ENCODE measurements at places on chromosomes 2 and 18.

GRCh38 chr2:60806988-60807681, 51.1 kb downstream of the PAPOLG start:
- H3K4me3 ChIP-seq, result no peak overlapping the region
- no peaks in the 10 kb centered on the region for H3K27me3 ChIP-seq
- H3K36me3 ChIP-seq, result no peaks in the 10 kb centered on the region

DNA sequence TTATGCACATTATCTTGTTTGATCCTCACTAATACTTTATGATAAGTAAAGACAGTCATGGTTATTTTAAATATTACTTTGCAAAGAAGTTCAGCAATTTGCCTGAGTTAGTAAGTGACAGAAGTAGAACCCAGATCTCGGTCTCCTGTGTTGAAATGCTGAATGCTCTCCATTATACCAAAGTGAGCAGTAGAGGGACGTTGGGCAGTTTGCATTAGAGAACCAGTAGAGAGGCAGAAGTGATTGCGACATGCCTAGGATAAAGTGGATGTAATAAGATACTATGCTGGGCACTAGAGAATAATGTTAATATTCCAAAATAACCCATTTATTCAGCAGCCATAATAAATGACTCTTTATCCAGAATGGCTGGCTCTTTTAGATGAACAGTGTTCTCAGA, 201.0 kb downstream of the PMAIP1 start:
- no peak overlapping the region for H3K4me3 ChIP-seq
- no peaks in the 10 kb centered on the region for H3K36me3 ChIP-seq
- no peaks in the 10 kb centered on the region for H3K27me3 ChIP-seq

- no peak overlapping the region for H3K27ac ChIP-seq
- DNase-seq, result no peak
- H3K4me3 ChIP-seq, result no peak overlapping the region
Measured at GRCh38 chr2:170222298-170222697, 44.4 kb downstream of the MYO3B start.

DNA sequence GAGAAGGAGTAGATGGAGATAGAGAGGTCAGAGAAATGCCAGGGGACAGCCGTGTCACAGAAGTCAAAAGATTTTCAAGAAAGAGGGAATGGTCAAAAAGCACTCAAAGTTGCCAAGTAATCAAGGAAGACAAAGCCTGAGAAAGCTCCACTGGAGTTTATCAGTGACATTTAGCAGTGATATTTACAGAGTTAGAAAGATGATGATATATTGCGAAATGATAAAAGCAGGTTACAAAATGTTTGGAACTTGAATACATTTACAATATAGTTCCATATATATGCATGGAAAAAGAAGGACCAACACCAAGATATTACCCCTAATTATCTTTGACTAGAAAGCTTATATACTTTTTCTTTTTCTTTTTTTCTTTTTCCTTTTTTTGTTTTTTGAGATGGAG, 20.4 kb downstream of the ZNF2 start:
- H3K4me3 ChIP-seq, result no peak overlapping the region
- no peak for DNase-seq

- peak overlapping the region; percentile 77 for H3K27ac ChIP-seq
- no peaks in the 10 kb centered on the region for H3K4me1 ChIP-seq
- DNase-seq, result peak; percentile 59
- H3K36me3 ChIP-seq, result no peaks in the 10 kb centered on the region
- H3K4me3 ChIP-seq, result peak overlapping the region; percentile 52
Measured at GRCh38 chr2:118185210-118186109, 97.2 kb downstream of the INSIG2 start.

- H3K27me3 ChIP-seq, result no peaks in the 10 kb centered on the region
- H3K4me3 ChIP-seq, result no peak overlapping the region
- H3K27ac ChIP-seq, result no peak overlapping the region
- H3K36me3 ChIP-seq, result no peaks in the 10 kb centered on the region
- no peak for DNase-seq
Measured at GRCh38 chr2:46704593-46704992, 211.0 kb downstream of the MCFD2 start.

- no peaks in the 10 kb centered on the region for H3K36me3 ChIP-seq
- peak overlapping the region; percentile 85 for H3K27ac ChIP-seq
- H3K4me1 ChIP-seq, result peaks cover 3% of the 10 kb centered on the region
- H3K4me3 ChIP-seq, result peak overlapping the region; percentile 98
- no peaks in the 10 kb centered on the region for H3K27me3 ChIP-seq
Measured at GRCh38 chr2:168456521-168457189, 583 bp downstream of the CERS6 start.

- no peaks in the 10 kb centered on the region for H3K36me3 ChIP-seq
- H3K27ac ChIP-seq, result peak overlapping the region; percentile 81
- H3K4me3 ChIP-seq, result no peak overlapping the region
- H3K4me1 ChIP-seq, result peaks cover 5% of the 10 kb centered on the region
Measured at GRCh38 chr2:66580166-66581049, 145.5 kb downstream of the MEIS1 start.

DNA sequence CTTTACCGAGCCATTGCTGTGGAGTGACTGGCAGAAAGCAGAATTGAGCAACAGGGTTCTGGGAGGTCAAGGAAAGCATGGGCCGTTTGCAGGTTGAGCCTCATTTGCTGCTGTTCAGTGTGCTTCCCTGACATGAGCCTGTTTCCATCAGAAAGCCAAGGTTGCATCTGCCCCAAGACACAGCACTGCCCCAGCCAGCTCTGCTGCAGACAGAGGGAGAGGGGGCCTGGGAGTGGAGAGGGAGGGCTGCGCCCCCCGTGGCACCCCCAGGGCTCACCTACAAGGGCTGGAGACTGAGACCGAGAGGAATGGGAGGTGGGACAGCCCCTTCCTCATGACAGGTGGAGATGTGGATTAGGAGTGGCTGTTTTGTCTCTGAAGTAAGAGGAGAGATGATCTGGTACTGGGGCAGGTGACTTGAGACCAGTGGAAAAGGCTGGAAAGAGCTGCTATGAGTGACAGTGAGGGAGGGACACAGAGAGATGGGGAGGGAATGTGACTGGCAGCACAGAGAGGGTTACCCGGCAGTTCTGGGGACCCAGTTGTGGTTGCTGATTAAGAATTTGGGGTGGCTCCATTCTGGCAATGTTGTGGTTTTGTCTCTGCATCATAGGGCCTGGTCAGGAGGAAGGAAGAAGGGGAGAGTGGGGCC, 218.0 kb downstream of the DYSF start:
- no peaks in the 10 kb centered on the region for H3K27me3 ChIP-seq
- H3K27ac ChIP-seq, result no peak overlapping the region
- no peak for DNase-seq
- H3K36me3 ChIP-seq, result no peaks in the 10 kb centered on the region
- no peak overlapping the region for H3K4me3 ChIP-seq

- no peak for DNase-seq
- no peaks in the 10 kb centered on the region for H3K4me1 ChIP-seq
- no peak overlapping the region for H3K4me3 ChIP-seq
- H3K27me3 ChIP-seq, result no peaks in the 10 kb centered on the region
- no peaks in the 10 kb centered on the region for H3K36me3 ChIP-seq
Measured at GRCh38 chr2:132267105-132267497, 105.3 kb upstream of the ANKRD30BL start.

DNA sequence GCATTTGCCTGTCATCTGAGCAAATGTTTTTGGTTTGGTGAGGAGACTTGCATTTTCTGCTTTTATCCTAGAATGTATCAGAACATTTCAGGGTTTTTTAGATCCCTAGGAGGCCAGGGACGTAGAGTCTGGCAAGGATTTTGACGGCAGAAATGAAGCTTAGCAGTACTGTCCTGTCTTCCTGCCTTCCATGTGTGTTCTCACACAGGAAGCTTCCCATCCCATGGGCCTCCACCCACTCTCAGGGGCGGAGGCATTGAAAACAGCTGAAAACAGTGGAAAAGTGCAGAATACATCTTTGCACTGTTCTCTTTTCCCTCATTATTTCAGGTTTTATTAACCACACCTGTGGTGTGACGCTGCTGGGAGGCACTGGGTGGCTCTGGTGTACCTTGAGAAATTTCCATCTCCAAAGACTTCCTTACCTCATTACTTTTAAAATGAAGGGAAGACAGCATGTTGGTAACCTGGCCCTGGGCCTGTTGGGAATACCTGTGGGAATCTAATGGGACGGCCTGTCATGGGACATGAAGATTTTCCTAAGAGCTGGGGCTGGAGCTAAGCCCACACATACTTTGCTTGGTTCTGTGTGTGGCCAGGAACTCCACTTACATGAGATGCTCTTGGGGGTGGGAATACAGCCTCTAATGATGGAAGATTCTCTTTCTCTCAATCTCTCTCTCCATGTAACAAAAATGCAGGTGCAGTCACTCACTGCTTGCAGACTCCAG, 20.5 kb downstream of the PCARE start:
- no peaks in the 10 kb centered on the region for H3K4me1 ChIP-seq
- no peaks in the 10 kb centered on the region for H3K36me3 ChIP-seq
- DNase-seq, result no peak
- no peaks in the 10 kb centered on the region for H3K27me3 ChIP-seq

GRCh38 chr18:371609-371982, 103.7 kb upstream of the THOC1 start:
- H3K27me3 ChIP-seq, result no peaks in the 10 kb centered on the region
- H3K4me1 ChIP-seq, result no peaks in the 10 kb centered on the region
- H3K4me3 ChIP-seq, result no peak overlapping the region

DNA sequence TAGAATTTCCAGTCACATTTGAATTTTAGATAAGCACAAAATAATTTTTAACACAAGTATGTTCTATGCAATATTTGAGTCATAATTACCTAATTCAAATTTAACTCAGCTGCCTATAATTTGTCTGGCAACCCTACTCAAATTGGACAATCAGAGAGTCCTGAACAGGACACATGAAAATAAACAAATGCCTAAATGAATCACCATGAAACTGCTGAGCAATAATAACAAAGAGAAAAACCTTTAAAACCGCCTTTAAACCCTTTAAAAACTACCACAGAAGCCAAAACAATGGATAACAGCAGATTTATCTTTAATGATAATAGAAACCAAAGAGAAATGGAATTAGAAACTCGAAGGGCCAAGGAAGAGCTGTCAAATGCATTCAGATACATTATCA, 39.5 kb downstream of the ARL4C start:
- no peaks in the 10 kb centered on the region for H3K36me3 ChIP-seq
- no peak for DNase-seq
- H3K27me3 ChIP-seq, result no peaks in the 10 kb centered on the region
- H3K27ac ChIP-seq, result no peak overlapping the region
- no peak overlapping the region for H3K4me3 ChIP-seq

DNA sequence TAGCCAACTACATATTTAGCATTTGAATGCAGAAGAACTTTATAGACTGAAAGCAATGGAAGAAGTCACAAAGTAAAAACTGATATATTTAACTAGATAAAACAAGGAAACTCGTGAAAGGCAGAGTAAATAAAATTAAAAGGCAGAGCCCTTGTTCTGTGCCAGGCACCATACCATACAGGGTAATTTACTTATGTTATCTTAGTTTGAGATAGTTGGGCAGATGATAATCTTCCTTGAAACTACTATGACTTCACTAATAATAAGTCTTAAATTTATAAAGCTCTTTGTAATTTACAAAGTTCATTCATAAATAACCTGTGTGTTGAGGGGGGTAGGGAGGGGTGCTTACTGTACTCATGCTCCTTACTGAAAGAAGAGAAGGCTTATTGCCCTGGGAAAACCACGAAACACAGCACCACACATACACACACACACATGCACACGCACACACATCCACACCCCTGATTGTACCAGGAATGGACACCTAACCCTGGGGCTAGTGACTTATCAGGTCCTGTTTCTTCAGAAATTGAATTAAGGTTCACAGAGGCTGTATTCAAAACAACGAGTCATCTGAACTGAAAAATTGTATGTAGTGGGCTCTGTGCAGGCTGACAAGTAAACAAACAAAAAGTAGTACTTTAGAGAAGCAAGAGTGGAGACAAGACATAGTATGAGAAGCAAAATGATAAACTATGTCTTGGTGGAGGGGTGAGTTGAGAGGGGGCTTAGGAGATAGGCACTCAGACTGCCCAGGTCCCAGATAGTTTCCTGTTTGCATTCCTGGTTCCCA, 38.1 kb downstream of the AGFG1 start:
- no peaks in the 10 kb centered on the region for H3K36me3 ChIP-seq
- DNase-seq, result peak; percentile 20
- H3K27me3 ChIP-seq, result no peaks in the 10 kb centered on the region
- peaks cover 7% of the 10 kb centered on the region for H3K4me1 ChIP-seq

- no peak for DNase-seq
- H3K36me3 ChIP-seq, result peaks cover 2% of the 10 kb centered on the region
- peak overlapping the region; percentile 19 for H3K4me3 ChIP-seq
- no peaks in the 10 kb centered on the region for H3K27me3 ChIP-seq
- peaks cover 8% of the 10 kb centered on the region for H3K4me1 ChIP-seq
Measured at GRCh38 chr2:219159771-219160185, 837 bp downstream of the NHEJ1 start.

DNA sequence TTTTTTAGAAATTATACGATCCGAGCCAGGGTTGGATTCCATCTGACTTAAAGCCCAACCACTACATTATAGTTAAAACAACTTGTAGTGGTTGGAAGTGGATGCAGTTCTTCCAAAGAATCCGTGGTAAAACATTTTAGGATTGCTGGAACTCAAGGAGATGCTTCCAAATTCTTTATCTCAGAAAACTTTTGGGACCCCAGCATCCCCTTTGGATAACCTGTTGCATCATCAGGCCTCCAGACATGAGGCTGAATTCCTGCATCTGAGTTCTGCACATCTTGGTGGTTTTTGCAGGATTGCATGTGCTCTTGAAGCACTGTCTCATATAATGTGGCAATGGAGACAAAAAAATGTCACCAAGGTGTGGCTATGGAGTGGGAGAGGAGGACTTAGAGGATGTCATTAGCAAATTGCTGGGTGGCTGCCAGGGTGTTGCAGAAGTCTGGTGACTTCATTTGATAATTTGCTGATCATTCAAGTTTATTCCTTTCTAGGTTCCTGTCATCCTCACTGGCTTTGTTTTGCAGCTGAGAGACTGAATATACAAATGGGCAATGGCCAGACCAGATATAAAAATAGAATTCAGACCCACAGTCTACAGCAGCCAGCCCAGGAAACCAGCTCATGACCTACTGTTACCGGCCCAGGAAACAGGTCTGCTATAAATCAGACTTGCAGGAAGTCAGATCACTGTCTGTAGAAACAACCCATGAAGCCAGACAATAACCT, 207.7 kb downstream of the BCL2 start:
- no peak overlapping the region for H3K4me3 ChIP-seq
- peak; percentile 72 for DNase-seq
- peaks cover 2% of the 10 kb centered on the region for H3K4me1 ChIP-seq
- no peaks in the 10 kb centered on the region for H3K36me3 ChIP-seq
- peak overlapping the region; percentile 14 for H3K27ac ChIP-seq

DNA sequence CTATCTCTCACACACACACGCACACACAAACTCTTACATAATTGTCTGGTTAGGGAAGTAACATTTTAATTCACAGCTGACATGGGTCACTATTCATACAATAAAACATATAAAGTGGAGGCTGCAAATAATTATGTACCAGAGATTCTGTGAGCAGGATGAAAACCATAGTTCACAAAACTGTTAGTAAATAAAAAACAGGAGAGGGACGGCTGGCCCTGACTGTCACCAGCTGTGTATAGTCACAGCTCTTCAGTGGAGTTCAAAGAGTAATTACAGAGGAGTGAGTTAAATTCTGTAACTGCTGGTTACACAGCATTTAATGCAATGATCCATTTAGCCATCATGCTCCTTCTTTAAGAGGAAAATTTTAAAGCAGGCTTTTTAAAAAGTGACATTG, 76.9 kb downstream of the NRXN1 start:
- no peaks in the 10 kb centered on the region for H3K4me1 ChIP-seq
- H3K36me3 ChIP-seq, result no peaks in the 10 kb centered on the region
- H3K27me3 ChIP-seq, result no peaks in the 10 kb centered on the region
- no peak overlapping the region for H3K4me3 ChIP-seq
- no peak overlapping the region for H3K27ac ChIP-seq
- no peak for DNase-seq
